ENCODE measurements at places on chromosomes 16 and 17.

- no peak for DNase-seq
Measured at GRCh38 chr17:17564896-17565295, 26.6 kb downstream of the PEMT start.

DNA sequence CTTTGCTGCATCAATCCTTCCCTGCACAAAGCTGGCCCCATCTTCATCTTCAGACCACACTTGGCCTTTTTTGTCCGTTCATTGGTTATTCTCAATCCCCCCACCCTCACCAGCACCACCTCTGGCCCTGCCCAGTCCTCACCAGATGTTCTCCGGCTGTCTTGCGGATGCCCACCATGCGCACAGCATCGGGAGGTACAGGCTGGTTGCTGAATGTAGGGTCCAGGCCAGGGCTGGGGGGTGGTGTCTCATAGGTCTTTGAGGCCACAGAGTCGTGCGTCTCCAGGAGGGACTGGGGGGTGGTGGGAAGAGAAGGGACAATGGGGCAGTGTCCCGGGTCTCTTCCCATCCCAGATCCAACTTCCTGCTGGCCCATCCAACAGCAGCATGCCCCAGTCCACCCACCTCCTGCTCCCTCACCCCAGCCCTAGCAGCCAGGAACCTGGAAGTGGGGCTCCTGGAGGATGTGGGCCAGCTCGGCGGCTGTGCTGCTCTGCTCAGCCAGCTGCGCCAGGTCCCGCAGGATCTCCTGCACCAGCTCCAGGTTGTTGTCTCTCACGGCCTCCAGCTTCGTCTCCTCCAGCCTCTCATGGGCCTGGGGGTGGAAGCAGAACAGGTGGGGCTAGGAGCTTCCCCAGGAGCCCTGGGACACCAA lies 24.4 kb downstream of the MPP2 start:
- no peak for DNase-seq

GRCh38 chr16:85514598-85515318 lies 98.4 kb upstream of the GSE1 start:
- peak; percentile 69 for DNase-seq

DNA sequence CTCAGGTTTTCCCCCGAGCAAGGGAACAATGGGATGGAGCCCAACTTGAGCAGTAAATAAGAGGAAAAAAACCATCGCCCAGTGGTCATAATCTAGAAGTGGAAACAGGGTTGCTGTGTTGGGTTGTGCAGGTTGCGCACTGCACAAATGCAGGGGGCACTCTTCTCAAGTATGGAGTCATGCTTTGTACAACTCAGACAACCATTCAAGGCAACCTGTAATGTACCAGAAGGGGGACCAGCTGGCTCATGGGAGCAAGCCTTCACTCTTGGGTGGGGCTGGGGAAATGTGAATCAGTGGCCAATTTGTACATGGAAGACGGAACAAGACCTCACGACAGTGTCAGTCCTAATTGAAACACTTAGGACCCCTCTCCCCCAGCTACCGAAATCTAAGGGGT lies 23.9 kb upstream of the LITAF start:
- no peak for DNase-seq

DNA sequence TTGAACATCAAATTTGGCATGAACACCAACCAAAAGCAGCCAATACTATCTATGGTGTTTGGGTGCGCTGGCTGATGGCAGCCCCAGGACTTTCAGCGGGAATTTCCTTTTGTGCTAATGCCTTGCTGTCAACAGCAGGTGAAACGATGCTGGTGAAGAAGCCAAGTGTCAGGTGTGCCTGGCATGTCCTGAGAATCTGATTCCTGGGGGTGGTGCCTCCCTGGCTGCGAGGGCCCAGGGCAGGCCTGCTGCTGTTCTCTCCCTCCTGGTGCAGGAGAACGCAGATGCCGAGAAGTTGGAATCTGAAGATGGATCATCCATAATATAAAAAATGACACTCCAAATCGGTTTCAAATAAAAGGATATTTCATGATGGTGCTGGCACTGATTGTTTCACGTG lies 62.0 kb upstream of the DNAJA2 start:
- no peak for DNase-seq
